A172 (cell line): ENCODE measurements at places on chromosomes 2 and 18.

- peak; percentile 70 for DNase-seq
Measured at GRCh38 chr2:226611944-226612318, 187.7 kb downstream of the IRS1 start.

- no peak for DNase-seq
Measured at GRCh38 chr2:29226375-29226774, 111.2 kb downstream of the CLIP4 start.

- DNase-seq = no peak
Measured at GRCh38 chr2:102143450-102143985, 972 bp downstream of the IL1R1 start.

DNA sequence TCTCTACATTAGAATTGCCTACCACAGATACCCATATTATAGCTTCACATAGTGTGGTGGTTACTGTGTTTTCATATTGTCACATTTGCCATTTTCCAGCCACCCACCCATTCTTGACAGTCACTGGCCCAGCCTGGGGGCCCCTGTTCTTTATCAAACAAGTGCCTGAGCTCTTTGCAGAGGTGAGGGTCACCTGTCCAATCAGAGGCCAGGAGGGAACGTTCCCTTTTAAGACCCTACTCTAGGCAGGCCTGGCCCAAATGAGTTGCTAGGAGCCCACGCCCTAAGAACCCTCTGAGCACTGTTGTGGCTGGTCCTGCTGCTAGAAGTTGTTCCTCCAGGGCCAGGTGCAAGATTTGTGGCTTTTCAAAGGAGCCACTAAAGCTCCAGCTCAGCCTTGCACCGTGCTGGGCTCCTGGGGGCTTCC, 5.2 kb downstream of the IL37 start:
- DNase-seq = no peak

DNA sequence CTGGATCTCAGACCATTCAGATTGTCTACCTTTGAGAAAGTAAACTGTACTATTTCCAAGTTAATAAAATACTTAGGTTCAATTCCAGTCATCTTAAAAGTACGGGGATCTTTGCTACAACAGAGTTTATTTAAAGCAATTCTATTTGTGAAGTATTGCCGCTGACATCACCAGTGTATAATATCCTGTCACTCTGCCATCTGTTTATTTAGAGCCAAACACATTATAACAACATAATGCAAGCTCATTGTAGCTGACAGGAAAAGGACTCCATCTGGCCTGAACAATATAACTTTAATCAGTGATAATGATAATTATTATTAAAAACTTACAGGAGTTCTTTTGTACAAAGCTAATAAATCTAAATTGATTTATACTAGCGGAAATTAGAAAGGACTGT, 786.8 kb downstream of the ERBB4 start:
- no peak for DNase-seq

DNA sequence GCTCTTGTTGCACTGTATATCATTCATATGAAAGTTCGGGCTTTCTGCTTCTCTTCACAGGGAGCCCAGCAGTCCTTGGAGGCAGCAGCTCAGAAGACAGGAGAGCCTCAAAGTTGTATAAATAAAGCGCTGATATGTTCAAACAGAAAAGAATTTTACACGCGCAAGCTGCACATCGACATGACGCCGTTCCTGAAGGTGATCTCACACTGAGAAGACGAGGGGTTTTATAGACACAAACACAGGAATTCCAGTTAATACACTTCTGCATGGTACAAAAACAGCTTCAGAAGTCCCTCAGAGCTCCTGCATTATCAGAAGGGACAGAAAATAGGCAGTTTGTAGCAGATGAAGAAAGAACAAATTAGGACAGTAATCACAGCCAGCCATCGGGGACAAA, 81.6 kb downstream of the KIAA2012 start:
- no peak for DNase-seq

DNA sequence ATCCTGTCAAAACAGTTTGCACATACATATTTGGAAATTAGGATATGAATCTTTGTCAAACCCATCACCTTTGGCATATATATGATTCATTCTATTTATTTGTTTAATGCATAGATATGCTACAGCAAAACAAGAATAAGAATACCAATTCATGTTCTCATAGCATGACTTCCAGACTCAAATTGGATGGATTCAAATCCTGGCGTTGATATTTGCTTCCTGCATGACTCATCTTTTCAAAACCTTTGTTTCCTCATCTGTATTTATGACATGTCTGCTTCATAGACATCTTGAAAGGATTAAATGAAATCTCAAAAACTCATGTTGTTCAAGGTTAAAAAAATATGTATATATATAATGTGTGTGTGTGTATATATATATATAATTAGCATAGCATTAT, 261.3 kb downstream of the MBD5 start:
- no peak for DNase-seq

DNA sequence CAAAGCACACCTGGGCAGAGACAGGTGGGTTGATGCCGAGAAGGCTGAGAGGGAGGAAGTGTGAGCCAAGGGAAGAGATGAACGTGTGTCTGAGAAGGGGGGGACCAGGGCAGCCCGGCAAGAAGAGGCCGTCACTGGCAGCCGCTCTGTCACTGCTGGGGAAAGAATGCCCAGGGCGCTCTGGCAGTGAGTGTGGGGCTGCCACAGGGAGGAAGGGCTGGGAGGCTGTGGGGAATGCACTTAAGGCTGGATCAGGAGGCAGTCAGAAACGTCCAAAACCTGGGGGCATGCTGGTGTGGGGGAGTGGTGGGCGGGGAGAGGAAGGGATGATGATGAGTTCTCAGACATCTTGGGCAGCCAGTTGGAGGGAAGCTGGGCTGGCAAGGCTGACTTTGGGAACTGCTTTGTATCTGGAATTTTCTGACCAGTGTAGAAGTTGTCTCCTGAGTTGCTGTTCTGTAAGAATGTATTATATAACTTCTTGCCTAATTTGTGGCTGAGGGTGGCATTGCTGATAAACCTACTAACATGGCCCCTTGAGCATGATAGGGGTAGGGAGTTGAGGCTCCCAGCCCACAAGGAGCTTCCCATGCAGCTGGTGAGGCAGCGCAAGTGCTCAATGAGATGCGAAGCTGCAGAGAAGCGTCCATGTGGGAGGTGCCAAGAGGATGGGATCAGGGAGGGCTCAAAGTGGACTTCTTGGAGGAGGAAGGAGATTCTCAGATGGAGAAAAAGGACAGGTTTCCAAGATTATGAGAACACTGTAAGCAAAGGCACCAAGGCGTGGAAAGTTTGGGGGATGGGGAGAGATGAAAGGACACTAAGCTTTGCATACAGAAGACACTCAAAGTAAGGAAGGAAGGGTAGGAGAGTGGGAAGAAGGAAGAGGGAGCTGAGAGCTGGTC, 185.1 kb upstream of the HAAO start:
- no peak for DNase-seq

DNA sequence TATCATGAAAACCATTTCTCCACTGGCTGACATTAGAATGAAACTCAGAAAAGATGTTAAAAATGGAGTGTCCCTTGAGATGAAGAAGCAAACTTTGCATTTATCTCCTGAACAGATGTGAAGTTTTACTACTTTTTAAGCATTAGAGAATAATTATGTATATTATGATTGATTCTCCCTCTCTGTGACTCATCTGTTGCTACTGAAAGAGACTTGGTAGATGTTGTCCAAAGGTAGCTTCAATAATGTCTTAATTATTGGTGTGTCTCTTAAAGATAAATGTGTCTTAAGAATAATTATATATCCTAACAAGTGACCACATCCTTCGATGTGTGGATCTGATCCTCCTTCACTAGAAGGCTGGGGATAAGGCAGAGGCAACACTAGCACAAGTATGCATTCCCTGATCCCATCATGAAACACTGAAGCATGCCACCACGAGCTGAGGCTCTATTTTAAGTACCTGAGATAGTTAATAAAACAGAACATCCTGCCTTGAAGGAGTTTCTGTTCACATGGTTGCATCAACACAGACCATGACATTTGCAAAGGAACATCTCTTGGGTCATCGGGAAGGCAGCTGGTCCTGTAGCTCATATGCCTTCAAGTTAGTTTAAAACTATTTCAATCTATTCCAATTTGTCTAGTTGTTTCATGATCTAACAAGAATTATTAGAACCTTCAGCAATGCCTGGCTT, 15.5 kb downstream of the RND3 start:
- no peak for DNase-seq

GRCh38 chr18:8562070-8562469, 47.2 kb upstream of the RAB12 start:
- DNase-seq = no peak

DNA sequence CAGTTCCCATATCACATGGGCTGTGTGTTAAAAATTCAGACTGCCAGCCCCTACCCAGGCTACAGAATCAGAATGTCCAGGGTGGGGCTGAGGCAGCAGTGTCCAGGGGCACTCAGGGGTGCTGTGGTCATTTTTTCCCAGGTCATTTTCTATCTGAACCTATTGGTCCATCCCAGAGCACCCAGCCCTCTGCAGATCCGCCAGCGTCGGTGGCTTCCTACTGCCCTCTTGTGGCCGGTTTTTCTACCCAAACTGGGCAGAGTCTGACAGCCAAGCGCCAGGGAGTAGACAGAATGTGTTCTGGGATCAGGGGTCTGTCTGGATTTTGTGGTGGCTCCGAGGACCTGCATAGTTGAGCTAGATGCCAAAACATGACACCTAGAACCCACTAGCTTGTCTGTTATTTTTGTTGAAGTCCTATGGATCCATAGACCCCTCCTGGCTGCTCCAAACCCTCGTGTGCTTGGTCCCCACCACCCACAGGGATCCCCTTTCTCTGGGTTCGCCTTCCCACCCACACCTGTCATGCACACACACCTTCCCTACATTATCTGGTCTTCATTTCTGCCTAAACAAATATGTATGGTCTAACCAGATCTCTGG, 34.1 kb upstream of the RMDN2 start:
- peak; percentile 72 for DNase-seq

DNA sequence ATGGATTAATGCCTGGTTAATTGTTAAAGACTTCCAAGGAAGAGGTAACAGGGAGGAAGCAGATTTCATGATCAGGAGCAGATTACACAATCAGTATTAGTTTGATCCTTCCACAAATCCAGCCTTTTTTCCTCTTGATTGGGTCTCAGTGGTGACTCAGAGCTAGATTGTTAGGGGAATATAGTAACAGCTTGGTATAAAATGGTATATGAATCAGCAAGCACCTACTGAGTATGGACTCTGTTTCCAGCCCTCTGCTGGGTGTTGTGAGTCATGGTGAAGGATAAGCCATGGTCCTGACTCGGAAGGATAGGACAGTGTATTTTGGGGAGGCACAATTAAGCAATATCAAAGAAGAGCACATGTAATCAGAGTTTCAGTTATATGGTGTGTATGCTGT, 272.4 kb upstream of the DPP10 start:
- DNase-seq = no peak

DNA sequence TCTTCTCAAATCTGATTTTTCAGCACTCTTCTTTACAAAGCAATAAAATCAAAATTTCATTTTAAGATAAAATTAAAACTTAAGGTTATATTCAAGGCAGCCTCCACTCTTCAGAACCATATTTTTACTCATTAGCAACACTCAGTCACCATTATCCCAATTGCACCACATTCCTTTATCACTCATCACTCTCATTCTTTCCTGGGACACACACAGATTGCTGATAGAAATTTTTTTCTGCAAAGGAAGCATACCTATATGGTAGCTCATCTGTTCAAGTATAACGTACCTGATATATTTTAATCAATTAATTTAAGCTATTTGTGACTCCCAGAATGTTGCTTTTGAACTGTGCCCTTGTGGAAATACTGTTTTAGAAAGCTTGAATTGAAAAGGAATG, 1559.3 kb upstream of the ZEB2 start:
- peak; percentile 1 for DNase-seq

DNA sequence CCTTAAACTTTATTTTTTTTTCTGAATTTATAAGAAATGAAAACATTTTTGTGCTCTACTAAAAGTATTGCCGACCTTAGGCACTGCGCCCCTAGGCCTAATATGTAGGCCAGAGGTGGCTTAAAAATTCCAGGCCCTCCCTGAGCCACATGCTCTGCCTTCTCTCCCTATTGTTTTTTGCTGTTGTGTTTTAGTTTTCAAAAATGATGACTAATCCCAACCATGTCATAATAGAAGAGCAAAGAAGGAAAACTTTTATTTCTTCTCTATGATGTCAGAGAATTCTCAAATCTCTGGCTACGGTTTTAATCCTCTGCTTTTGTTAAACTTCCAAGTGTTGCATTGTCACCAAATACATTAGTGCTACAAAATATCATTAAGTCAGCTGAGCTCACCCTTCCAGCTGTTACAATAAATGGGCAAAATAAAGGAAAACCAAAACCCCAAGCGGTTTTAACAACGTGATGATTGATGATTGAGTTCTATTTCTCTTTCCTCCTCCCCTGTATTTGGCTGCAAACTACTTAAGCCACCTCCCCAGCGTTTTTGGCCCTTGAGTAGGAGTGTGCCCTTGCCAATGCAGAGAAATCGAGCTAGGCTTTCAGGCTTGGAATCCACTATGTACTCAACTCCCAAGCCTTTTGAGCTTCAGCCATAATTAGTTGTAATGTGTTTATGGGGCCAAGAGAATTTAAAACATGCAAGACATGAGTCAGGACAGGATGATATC, 163.5 kb upstream of the POU3F3 start:
- no peak for DNase-seq

- peak; percentile 30 for DNase-seq
Measured at GRCh38 chr2:179340678-179341077, 76.0 kb upstream of the SESTD1 start.

- no peak for DNase-seq
Measured at GRCh38 chr2:181334158-181334826, 122.9 kb upstream of the ITGA4 start.

- DNase-seq = no peak
Measured at GRCh38 chr2:11494310-11494709, 28.3 kb upstream of the E2F6 start.

- peak; percentile 60 for DNase-seq
Measured at GRCh38 chr2:29309090-29310029, 194.1 kb downstream of the CLIP4 start.

- DNase-seq = peak; percentile 45
Measured at GRCh38 chr2:212227755-212228154, 310.8 kb downstream of the ERBB4 start.

- DNase-seq = no peak
Measured at GRCh38 chr18:38174594-38174993, 609.0 kb upstream of the CELF4 start.

GRCh38 chr2:4715065-4715464, 977.1 kb upstream of the SOX11 start:
- no peak for DNase-seq

DNA sequence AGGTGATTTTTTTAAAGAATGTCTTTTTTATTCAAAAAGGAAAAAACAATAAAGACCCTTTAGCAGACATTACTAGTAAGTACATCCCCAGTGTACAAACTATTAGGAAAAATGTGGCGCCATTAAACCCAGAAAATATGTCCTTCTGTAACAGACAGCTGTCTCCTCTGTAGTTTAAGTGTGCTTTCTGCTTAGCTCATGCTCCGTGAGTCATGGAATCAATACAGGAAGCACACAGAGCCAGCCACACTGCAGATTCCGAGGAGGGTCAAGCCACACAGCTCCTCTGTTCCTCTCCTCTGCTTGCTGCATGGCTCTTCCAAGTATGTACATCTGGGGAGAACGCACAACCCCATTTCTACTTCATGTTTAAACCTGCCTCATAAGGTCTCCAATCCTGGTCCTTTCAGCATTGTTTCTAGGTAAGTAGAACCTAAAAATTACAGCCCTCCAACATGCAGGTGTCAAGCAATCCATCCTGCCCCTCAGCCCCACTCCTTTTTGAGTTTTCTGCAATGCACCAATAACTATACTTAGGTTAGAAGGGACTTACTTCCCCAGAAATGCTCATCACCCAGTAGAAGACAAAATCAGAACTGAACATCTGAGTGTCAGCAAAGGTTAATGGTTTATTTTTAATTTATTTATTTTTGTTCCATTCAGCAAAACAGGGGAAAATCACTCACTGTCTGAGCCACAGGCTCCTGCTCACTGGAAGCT, 37.5 kb downstream of the ACVR1 start:
- DNase-seq = peak; percentile 73
